Stimulated activated CD8-positive, alpha-beta memory T cell treated with anti-CD3 and anti-CD28 coated beads, Interleukin-4, amount 100 ng/mL, for 1 hour (primary cell): ENCODE measurements at places on chromosomes 1 and 21.

- DNase-seq = no peak
Observed at GRCh38 chr1:17014671-17015567, 3.2 kb upstream of the ATP13A2 start.

DNA sequence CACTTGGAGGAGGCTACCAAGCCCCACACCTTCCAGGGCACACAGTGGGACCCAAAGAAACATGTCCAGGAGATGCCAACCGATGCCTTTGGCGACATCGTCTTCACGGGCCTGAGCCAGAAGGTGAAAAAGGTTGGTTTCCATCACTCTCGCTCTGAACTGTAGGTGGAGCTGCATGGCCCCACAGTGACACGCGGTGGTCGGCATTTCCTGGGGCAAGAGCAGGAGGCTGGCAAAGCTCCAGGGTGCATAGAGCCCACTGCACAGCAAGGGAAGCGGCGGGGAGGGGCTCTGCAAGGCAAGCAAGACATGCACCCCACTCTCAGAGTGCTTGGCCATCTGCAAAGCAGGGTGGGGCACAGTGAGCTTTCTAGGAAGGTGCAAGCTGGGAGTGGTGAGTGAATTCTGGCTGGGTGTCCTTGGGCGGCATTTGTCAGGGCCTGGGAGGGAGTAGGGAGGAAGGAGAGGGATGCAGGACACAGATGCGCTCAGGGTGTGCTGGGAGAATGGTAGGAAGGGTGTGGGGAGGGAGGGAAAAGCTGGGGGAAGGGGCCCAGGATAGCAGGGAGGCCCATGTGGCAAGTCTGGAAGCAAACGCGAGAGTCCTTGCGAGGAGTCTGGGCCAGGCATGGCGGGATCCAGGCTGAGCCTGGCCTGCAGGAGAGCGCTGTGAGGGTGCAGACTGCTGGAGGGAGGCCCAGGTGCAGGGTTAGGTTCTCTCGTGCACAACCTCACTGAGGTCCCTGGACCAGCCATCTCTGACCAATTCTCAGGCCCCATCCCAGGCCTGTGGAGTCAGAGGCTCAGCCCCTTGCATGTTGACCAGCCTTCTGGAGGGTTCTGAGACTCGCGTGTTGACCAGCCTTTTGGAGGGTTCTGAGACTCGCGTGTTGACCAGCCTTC is 11.0 kb downstream of the TRPM2 start:
- DNase-seq = no peak

DNA sequence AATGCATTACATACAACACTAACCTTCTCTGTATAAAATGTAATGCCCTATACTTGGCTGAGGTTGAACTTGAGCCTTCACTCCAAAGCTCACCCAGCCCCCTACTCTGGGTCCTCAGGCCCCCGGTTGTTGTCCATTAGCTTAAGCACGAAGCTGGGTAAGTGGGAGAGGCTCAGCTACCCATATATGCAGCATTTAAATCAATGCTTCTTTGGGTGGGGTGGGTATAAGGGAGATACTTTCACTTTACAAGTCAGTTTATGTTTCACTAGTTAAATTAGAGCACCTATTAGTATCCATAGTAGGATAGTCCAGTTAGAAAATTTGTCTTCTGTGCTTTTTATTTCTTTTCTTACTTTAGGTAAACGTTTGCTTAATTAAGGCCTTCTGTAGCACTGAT is 151.4 kb downstream of the LMX1A start:
- no peak for DNase-seq

DNA sequence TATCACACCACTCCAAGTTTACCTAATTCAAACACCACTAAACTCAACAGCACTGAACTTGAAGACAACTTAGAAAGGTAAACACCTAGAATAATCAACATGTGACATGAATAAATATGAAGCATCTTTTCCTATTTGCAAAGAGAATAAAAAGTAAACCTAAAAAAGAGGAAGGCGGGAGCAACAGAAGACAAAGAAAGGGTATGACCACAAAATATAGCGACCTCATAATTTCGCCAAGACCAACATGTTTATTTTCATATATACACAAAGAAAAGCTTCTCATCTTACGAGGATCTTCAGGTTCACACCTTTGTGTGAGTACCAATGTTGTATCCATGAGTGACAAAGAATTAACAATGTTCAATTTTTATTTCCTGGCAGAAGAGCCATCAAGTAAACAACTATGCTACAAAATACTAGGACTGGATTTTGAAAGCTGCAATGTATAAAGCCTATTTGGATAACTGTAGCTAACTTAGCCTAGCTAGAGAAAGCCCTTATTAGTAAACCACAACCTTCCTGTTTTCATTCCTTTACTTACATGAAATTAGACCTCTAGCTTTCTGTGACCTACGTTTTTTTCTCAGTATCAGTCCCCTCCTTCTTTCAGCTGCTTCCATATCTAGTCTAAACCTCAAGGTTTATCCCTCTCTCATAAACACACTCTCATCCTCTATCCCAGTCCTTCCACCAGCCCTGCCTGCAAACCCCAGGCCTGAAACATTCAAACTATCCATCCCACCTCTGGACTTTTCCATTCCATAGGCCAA is 21.3 kb upstream of the PHTF1 start:
- DNase-seq = no peak
